ENCODE measurements at places on chromosomes 13 and 19.

DNA sequence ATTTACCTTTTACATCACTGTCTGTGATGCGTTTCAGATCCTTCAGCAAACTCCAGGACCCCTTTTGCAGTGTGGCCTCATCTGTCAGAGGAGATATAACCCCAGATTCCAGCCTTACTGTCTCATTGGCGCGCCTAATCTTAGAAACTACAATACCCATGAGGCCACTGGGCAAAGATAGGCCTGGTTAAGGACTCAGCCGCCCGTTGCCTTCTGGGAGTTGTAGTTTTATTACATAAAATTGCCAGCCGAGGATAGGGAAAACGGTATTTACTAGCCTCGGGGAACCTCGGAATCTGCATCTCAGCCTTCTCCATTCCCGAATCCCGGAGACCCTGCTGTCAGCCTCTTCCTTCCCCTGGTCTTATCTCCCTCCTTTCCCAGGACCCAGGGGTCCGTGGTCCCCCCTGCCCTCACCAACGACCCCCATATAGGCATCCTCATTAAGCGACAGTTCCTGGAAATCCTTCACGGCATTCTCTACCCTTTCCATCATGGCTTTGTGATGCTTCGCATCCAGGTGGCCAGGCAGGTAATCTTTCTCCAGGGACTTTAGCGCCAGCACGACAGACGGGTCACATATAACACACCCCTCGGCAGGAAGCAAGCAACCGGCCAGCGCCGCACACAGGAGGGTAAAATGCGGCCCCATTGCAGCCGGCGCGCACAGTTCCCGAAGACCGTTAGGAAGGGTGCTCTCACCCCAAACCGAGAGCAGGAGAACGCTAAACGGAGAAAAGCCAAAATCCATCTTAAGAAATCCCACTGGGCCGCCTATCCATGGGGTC is 1.3 kb downstream of the IZUMO1 start:
- DNase-seq = peak; percentile 66

DNA sequence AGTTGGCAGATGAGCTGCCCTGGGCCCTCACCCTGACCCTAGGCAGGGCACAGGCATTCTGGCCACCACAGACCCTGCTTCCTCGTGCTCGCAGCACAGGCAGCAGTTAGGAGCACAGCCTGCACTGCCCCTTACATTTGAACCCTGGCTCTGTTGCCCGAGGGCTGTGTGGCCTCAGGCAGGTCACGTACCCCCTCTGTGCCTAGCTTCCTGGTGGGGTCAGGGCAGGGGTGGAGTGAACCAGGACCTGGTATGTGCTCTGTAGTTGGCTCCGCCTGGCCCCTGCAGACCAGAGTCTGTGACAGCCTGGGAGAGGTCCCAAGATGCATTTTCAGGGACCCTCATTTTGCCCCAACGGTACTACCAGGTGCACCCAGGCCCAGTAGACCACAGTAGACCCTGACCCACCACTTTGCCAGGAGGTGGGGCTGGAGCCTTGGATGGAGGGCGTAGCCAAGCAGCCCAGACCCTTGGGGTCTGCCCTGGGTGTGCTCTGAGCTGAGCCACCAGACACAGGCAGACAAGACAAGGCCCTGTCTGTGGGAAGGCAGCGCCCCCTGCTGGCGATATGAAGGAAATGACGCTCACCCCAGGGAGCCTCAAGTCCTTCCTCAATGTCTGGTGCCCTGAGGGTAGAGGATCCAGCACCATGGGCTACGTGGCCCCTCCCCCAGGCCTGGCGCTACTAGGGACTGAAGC is 9.1 kb downstream of the LYL1 start:
- DNase-seq = peak; percentile 80

DNA sequence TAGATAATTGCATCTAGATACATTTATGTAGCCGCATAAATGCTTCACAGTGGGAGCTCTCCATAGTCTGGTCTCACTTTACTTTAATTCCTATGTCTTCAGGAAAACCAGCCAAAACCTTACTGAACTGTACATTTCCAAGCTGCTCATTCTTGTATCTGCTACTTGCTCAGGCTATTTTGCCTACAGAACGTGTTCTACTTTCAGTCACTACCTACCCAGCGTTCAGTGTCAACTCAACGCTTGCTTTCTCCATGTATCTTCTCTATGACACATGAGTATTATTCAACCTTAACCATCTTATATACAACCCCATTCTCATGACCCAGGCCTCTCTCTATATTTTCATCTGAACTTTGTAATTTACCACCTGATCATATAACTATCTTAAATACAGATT is 101.9 kb downstream of the KLF12 start:
- DNase-seq = no peak

DNA sequence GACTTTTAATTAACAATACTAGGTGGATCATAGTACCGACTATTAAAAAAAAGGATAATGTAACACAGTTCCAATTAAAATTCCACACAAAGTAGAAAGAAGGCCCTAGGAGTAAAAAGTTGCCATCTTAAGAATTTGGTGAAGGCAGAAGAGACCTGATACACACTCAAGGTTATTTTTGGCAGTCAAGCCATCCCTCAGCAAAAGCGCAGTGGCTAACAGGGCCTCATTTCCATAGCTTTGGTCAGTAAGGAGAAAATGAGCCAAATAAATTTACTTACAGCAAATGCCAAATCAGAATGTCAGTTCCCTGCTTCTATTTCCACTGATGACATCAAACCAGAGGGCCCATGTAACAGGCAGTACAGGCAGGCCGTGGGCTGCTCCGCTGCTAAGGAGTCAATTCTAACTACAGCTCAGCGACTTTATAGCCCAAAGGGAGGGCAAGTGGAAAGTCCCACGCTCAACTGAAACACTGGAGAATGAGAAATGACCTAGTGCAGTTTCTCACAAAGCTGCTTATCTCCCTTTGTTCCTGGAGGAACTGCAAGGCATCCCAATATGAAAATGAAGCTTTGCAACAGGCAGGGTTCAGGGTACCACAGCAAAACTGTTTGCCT is 6.3 kb downstream of the ARGLU1 start:
- DNase-seq = peak; percentile 39

DNA sequence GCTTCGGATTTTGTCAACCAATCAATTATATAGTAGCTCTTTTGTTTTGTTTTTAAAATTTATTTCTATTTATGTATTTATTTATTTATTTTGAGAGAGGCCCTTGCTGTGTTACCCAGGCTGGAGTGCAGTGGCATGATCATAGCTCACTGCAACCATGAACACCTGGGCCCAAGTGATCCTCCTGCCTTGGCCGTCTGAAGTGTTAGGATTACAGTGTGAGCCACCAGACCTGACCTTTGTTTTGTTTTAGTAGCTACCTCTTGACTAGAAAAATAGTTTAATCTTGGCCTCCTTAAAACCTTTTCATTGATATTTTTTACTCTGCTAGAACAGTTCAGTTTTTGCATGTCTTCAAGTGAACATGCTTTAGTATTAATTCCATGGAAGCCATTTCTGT is 15.1 kb downstream of the GARRE1 start:
- DNase-seq = no peak
